ENCODE measurements at places on chromosomes 13 and 19. TPM values are rescaled to one million over a fixed set of nuclear protein-coding genes. Genes with fewer than 3 reads are reported as not detected.

CLPTM1 gene
- total RNA-seq: 91.3 TPM

DENND1C gene
- total RNA-seq: not detected

GRCh38 chr13:66875264-66875663 lies 354.9 kb downstream of the PCDH9 start:
- H3K4me1 ChIP-seq: no peaks in the 10 kb centered on the region
- H3K4me3 ChIP-seq: no peak overlapping the region
- no peaks in the 10 kb centered on the region for H3K36me3 ChIP-seq
- DNase-seq: no peak
- H3K27ac ChIP-seq: no peak overlapping the region

DNA sequence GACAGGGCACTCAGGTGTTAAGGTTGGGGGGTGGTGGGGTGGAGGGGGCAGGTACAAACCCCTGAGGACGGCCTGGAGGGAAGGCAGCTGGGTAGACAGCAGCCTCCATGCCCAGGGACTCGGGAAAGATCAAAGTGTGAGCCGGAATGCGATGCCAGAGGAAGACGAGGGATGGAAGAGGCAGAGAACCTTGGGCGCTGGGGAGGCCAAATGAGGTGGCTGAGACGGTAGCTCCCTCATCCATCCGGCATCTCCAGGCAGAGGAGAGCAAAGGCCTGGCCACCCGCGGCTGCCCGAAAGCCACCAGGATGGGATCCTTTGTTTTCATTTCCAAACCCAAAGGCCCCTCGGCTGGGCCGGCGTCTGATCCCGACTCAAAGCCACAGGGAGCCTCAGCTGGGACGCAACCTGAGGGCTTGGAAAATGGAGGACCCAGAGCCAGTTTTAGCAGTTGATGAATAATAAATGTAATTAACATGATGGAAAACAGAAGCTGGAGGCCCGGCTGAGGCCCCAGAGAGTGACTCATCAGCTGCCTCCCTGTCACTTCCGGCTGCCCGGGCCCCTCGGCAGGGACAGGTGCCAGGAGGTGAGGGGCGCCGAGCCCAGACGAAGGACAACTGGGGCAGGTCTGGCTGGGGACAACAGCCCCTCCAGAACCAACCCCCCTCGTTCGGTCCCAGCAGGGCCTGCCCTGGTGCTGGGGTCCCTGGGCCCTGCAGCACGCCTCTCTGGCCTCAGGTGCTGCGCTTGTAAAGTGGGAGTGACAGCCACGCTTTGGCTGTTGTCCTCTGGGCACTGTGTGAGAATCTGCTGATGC lies 61.6 kb downstream of the CEBPG start:
- peaks cover 12% of the 10 kb centered on the region for H3K27me3 ChIP-seq
- DNase-seq: no peak
- H3K4me1 ChIP-seq: peaks cover 5% of the 10 kb centered on the region
- H3K27ac ChIP-seq: no peak overlapping the region

DNA sequence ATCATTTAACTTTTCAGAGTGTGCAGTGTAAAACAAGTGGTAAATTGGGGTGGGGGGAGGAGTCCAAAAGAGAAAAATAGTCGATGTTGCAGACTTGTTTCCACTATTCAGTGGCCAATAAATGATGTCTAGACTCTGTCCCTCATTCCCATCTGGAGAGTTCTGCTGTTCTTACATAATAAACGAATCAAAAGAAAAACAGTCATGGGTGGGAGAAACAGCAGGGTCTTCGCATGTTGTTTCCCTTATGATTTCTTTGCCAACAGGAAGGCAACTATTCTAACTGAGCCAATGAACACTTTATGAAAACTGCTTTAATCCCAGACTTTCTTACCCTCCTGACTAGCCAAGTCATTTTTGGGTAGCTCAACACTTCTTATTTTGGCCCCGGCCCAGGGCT lies 615.5 kb downstream of the FGF9 start:
- H3K27ac ChIP-seq: no peak overlapping the region
- no peak for DNase-seq
- no peaks in the 10 kb centered on the region for H3K4me1 ChIP-seq

DNA sequence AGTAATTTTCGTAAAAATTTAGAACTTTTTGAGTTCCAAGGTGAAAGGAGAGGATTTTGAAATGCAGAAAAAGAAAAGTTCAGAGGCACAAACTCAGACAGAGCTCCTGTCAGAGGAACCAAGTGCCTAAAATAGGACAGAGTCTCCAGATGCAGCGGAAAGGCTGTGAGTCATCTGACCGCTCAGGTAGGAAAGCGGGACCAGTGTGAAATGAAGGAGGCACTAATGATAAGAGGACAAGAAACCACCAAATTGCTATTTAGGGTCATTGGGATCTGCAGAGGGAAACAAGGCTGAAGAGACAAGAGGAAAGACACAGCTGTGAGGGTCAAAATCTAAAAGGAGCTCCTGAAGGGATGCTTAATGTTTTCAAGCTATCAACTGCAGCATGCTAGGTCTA lies 34.9 kb downstream of the IRS2 start:
- H3K4me3 ChIP-seq: no peak overlapping the region
- peaks cover 77% of the 10 kb centered on the region for H3K36me3 ChIP-seq
- H3K4me1 ChIP-seq: peaks cover 12% of the 10 kb centered on the region
- no peaks in the 10 kb centered on the region for H3K27me3 ChIP-seq

GRCh38 chr19:16191216-16191908 lies 6.2 kb downstream of the FAM32A start:
- H3K27me3 ChIP-seq: no peaks in the 10 kb centered on the region
- peaks cover 50% of the 10 kb centered on the region for H3K36me3 ChIP-seq
- peaks cover 9% of the 10 kb centered on the region for H3K4me1 ChIP-seq
- H3K4me3 ChIP-seq: no peak overlapping the region

Data from MCF 10A (cell line).